Tongue (tissue), 3 donors: ENCODE measurements at places on chromosomes 1 and 21.
A peak's percentile ranks its signal among the peaks of the same experiment; 100 is the strongest.

GRCh38 chr1:153336650-153337049, 12.0 kb downstream of the PGLYRP4 start:
- DNase-seq, result no peak

GRCh38 chr1:57252597-57253294, 171.1 kb downstream of the DAB1 start:
- peak; percentile 28 for DNase-seq

GRCh38 chr1:3188150-3188971, 119.4 kb downstream of the PRDM16 start:
- DNase-seq, result no peak

DNA sequence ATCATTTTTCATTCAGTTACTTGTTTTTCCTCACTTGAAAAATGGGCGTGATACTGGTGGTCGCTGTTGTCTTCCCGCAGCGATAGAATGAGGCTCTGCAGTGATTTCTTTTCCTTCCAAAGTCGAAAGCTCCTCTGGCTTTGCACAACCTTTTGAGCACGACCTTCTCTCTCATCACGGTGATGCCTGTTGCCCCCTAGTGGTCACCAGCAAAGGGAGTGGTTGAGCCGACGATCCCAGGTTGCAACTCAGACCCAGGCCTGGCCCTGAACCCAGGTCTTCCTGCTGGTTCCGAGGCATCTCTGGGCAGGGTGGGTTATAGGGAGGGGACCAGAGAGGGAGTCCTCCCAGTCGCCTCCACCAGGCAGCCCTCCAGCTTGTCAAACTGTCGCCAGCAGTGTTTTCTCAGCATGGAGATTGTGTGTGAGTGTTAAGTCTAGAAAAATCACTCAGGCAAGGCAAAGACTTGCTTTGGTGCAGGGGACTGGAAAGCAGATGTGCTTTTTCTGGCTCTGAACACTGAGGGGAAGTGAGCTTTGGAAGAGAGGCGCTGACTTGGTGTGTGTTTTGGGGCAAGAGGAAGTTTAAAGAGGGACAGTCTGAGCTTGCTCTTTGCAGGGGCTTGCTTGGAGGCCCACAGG, 285.3 kb downstream of the CAMTA1 start:
- DNase-seq, result peak; percentile 84

- no peak for DNase-seq
Measured at GRCh38 chr1:119735217-119735616, 23.5 kb downstream of the PHGDH start.

- no peak for DNase-seq
Measured at GRCh38 chr1:5720936-5721335, 271.3 kb downstream of the NPHP4 start.

GRCh38 chr1:183593356-183593755, 3.1 kb upstream of the NCF2 start:
- DNase-seq, result no peak

GRCh38 chr1:18415448-18416027, 65.2 kb upstream of the KLHDC7A start:
- DNase-seq, result no peak

- DNase-seq, result no peak
Measured at GRCh38 chr1:195664628-195665027, 943.6 kb downstream of the KCNT2 start.

- peak; percentile 23 for DNase-seq
Measured at GRCh38 chr1:185694081-185694480, 40.1 kb upstream of the HMCN1 start.

DNA sequence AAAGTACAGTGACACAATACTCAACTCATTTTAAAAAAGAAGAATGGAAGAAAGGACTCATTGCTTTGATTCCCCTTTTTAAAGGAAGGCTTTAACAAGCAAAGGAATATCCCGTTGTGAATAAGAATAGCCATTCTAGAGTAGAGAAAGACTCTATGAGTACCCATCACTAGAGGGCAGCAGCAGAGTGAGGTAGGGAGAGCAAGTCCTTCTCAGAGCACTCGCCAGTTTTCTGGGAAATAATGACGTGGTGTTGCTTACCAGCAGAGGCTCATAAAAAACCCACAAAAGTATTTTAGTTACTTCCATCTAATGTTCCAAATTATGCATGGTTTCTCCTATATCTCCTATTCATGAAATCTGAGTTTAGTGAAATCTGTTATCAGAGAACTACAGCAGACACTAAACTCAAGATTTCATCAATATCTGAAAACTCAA, 74.6 kb downstream of the USP24 start:
- DNase-seq, result peak; percentile 93

DNA sequence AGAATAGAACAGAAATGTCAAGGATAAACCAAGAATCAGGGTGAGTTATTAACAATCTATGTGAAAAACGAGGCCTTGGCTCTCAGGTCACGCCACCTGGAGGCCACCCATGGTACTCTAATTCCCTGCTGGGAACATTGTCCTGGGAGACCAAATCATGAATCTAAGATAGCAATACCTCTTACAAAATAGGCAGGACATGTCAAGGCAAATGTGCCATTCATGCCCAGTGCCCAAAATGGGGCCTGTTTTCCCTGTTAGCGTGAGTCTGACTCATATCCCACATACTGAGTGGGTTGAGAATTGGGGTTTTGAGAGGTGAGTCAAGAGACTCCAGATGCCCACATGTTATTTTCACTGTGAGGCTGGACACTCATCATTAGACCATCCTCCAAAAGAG, 380.8 kb downstream of the HHIPL2 start:
- DNase-seq, result no peak

- no peak for DNase-seq
Measured at GRCh38 chr1:204866051-204866596, 4.5 kb upstream of the NFASC start.

DNA sequence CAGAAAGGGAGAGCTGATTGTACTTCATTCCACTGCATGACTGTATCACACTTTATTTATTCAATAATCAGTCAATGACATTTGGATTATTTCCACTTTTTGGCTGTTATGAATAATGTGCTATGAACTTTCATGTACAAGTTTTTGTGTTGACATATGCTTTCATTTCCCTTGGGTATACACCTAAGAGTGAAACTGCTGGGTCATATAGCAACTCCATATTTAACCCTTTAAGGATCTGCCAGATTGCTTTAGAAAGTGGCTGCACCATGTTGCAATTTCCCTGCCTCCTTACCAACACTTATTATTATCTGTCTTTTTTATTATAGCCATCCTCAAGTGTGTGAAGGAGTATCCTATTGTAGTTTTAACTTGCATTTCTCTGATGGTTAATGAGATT, 108.8 kb upstream of the KCNK1 start:
- no peak for DNase-seq

DNA sequence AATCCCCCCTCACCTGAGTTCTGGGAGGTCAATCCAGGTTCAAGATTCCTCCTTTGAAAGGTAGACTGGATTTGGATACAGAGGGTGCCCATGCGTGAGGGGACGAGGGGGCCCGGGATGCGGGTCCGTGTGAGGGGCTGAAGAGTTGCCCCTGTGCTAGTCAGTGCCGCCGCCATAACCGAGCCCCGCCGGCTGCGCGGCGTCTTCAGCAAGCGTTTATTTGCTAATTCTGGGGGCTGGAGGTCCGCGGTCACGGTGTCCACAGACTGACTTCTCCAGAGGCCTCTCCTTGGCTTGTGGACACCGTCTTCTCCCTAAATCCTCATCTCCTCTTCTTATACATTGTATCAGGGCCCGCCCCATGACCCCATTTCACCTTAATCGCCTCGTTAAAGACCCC, 20.9 kb upstream of the SAMD11 start:
- DNase-seq, result no peak

DNA sequence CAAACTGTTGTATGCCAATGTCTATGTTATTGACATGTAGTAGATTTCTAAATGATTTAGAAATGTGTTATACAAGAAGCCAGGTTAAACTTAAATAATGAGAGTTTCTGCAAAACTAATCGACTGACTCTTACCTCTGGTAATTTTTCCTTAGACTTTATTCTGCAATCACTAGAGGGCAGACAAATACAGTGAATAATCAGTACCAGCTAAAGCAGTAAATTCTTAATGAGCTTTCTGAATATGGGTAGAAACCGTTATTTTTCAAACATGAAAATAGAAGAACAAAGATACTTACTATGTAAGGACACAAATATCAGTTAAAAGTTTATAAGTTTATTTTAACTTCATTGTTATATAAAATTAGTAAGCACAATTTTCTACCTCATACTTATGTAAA, 97.9 kb upstream of the RGS1 start:
- DNase-seq, result peak; percentile 73

DNA sequence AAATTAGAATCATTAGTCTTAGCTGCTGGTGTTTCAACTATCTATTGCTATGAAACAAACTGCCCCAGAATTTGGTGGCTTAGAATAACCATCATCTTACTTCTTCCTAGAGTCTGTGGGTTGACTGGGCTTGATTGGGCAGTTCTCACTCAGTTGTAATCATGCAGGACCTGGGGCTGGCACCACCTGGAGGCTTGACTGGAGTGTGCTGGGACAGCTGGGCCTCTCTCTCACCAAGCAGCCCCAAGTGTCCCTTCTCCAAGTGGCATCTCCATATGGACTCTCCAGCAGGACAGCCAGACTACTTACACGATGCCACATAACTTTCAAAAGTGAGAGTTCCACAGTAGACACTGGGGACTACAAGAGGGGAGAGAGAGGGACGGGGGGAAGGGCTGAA, 140.3 kb upstream of the ATP1B1 start:
- DNase-seq, result no peak

- DNase-seq, result no peak
Measured at GRCh38 chr1:114588196-114588689, 6.8 kb upstream of the BCAS2 start.

DNA sequence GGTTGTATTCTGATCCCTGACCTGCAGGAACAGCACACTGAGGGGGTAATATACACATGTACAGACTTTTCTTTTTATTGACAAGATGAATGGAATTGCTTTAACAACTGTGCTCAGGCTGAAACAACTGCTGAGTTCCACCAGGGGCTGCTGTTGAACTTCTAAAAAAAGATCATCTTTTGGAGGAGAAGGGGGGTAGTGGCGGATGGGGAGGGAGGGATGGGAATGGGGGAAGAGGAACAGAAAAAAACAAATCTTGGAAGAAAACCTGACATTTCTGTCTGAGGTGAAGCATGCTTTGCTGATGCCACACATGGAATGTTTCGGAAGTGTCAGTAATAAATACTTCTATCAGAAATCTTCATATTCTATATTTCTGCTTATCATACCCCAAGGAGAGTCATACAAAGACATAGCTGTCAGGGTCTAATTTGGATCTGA, 75.0 kb downstream of the RWDD3 start:
- peak; percentile 73 for DNase-seq

DNA sequence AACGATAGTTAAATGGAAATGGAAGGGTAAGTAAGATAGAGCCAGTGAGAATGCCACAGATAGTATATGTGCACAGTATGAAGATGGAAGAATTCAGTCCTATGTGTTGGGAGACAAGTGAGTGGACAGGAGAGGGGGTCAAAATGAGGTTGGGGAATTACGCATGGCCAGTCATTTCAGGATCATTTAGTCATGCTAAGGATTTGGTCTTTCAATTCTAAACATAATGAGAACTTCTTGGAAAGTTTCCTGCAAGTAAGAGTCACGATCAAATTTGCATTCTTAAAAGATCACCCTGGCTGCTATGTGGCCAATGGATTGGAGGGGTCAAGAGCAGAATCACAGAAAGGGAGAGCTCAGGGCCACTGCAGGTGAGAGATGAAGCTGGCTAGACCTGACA, 64.0 kb upstream of the KCNK2 start:
- DNase-seq, result no peak

DNA sequence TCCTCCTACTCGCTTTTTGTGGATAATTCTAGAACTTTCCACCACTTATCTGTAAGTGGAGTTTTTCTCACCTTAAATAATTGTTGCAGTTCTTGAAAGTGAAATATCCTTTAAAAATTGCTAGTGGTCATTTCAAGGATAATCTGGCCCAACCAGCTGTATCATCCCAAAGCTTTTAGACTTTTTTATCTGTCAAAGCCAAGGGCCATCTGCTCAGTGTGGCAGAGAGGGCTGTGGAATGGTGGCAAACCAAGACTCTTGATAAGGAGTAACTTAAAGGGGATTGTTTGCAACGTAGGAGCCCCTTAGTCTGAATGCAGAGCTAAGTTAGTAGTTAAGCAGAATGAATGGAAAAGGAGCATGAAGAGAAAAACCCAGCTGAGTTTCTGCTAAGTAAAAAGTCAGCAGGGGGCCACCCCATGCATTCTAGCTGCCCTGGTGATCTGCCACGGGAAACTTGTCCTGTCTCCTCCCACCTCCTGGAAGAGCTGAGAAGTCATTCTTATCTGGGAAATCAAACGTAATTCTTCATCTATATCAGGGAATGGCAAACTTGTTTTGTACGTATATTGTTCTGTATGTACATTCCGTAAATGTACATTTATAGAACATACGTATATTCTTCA, 169.3 kb downstream of the PRDM2 start:
- no peak for DNase-seq

- DNase-seq, result no peak
Measured at GRCh38 chr1:181122222-181122621, 33.7 kb downstream of the IER5 start.

DNA sequence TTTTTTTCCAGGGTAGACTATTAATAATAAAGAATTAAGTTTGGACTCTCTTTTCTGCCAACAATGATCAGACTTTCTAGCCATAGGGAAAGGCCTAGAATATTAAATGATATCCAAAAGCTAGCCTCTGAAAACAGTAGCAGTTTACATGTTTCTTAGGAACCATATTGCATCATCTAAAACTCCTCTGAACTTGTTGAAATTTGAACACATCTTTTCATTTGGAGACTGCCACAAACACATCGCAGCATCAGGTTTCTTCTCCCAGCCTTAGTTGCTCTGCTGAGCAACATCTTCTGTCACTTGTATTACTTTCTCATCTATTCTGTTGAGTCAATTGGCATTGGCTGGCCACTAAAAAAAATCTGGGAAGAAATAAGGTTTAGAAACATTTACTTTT, 63.2 kb upstream of the GNG4 start:
- no peak for DNase-seq

GRCh38 chr1:15426492-15427279, 11.6 kb upstream of the CTRC start:
- peak; percentile 62 for DNase-seq

DNA sequence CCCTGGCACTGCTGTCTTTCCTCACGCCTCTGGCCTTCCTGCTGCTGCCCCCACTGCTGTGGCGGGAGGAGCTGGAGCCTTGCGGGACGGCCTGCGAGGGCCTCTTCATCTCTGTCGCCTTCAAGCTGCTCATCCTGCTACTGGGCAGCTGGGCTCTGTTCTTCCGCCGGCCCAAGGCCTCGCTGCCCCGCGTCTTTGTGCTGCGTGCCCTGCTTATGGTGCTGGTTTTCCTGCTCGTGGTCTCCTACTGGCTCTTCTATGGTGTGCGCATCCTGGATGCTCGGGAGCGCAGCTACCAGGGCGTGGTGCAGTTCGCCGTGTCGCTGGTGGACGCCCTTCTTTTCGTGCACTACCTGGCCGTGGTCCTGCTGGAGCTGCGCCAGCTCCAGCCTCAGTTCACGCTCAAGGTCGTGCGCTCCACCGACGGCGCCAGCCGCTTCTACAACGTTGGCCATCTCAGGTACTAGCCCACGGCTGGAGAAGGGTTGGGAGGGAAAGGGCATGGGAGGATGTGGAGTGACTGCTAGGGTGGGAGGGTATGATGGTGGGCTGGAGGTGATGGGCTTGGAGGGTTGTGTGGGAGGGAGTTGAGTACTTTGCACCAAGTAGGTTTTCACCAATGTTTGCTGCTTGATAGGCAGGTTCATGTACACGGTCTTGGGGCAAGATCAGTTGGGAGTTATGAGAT, 18.9 kb downstream of the VANGL2 start:
- DNase-seq, result no peak
